ENCODE measurements at places on chromosomes 4 and X.

DNA sequence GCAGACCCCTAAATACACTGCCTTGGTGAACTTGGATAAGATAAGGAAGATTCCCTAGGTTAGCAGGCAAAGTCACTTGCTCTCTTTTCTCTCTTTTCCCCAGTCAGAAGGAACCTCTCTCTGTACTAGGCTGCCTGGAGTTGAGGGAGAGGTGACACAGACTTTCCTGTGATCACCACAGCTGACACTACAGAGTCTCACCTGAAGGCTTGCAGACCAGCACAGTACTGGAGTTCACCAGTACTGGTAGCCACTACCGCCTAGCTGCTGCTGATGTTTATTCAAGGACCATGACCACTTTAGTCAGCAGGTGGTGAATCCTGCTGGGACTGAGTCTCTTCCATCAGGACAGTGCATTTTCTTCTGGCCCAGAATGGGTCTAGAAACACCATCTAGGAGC is 63.3 kb downstream of the PTPN13 start:
- no peak for DNase-seq

DNA sequence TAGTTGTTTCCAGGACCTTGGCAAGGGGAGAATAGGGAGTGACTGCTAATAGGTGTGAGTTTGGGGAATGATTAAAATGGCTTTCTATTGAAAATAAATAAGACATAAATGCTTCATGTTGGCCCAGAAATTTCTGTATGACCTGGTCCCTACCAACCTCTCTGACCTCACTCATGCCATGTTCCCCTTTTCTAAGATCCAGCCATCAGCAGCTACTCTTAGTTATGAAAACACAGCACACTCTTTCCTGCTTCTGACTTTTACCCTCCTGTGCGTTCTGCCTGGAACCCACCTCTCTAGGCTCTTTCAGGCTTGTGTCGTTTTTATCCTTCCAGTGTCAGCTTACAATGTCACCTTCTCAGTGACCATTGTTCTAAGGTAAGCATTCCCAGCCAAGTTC is 14.8 kb upstream of the CXCL5 start:
- no peak for DNase-seq

DNA sequence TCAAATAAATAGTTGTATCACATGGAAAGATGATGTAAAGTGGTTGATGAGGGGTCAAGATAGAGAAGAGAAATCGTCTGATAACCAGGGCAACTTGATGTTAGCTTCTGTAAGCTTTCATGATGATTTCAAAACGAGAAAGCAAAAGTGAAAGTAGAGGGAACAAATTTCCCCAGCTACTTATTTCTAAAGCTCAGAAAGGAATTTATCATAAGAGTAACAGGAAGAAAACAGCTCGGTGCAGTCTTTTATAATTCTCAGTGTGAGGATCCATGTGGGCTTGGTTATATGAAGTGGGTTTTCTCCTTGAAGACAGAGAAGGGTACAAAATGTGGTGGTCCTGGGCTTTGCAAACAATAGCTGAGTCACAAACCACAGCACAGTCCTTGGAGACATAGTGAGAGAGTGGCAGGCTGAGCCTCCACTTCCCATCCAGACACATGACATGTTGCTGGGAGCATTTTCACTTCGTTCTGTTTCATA is 32.1 kb upstream of the GLRA2 start:
- peak; percentile 44 for DNase-seq

DNA sequence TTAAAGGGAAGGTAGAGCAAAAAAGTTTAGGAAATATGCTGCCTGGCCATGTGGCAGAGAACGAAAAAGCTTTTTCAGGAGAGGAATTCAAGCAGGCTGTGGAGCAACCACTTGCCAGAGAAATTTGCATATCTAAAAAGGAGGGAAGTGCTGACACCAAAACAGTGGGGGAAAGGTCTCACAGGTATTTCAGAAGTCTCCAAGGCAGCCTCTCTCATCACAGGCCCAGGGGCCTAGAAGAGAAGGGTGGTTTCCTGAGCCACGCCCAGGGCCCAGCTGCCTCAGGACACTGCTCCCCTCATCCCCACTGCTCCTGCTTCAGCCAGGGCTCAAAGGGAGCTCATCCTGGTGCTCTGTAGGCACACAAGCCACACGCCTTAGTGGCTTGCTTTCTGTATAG is 29.9 kb upstream of the STS start:
- no peak for DNase-seq

- DNase-seq = peak; percentile 83
Measured at GRCh38 chr4:150308824-150309472, 230.7 kb downstream of the DCLK2 start.

- no peak for DNase-seq
Measured at GRCh38 chr4:169222761-169223160, 48.0 kb downstream of the SH3RF1 start.

DNA sequence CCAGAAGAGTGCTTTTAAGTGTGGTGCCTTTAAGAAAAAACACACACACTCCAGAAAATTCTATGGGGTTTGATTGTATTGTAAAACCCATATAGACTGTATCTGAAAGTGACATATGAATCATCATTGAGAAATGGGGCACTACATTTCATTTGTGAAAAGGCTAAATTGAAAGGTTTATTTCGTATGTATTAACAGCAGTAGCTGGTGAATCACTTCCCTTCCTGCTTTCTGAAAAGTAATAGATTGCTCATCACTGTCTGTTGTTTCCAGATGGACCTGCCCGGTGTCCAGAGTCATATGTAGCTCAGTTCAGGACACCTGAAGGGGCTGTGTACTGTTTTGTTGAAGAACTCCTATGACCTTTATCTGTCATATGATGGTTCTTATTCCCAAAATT is 28.1 kb upstream of the HPRT1 start:
- peak; percentile 68 for DNase-seq

- no peak for DNase-seq
Measured at GRCh38 chr4:2045518-2045951, 13.6 kb upstream of the NAT8L start.

- DNase-seq = peak; percentile 92
Measured at GRCh38 chr4:53861856-53862610, 202.4 kb downstream of the CHIC2 start.

All from iris pigment epithelial cell (primary cell).